ENCODE measurements at places on chromosomes 3 and 15.

DNA sequence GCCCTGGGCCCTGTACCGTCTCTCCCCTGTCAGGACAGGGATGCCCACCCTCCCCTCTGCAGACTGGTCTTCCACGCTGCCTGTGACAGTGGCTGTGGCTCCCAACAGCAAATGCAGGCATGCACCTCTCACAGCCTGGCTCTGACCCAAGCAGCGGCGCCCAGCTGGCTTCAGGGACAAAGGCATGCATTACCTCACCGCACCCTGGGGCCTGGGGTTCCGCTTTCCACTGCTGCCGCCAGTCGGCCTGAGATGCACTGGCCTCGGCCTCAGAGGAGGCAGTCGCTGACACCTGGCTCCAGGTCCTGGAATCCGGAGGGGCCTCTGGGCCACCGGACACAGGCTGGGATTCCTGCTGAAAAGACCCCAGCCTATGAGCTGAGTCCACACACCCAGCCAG, 70.3 kb downstream of the SCN5A start:
- no peak for DNase-seq

- DNase-seq, result no peak
Observed at GRCh38 chr3:156513619-156514018, 41.3 kb downstream of the SSR3 start.

DNA sequence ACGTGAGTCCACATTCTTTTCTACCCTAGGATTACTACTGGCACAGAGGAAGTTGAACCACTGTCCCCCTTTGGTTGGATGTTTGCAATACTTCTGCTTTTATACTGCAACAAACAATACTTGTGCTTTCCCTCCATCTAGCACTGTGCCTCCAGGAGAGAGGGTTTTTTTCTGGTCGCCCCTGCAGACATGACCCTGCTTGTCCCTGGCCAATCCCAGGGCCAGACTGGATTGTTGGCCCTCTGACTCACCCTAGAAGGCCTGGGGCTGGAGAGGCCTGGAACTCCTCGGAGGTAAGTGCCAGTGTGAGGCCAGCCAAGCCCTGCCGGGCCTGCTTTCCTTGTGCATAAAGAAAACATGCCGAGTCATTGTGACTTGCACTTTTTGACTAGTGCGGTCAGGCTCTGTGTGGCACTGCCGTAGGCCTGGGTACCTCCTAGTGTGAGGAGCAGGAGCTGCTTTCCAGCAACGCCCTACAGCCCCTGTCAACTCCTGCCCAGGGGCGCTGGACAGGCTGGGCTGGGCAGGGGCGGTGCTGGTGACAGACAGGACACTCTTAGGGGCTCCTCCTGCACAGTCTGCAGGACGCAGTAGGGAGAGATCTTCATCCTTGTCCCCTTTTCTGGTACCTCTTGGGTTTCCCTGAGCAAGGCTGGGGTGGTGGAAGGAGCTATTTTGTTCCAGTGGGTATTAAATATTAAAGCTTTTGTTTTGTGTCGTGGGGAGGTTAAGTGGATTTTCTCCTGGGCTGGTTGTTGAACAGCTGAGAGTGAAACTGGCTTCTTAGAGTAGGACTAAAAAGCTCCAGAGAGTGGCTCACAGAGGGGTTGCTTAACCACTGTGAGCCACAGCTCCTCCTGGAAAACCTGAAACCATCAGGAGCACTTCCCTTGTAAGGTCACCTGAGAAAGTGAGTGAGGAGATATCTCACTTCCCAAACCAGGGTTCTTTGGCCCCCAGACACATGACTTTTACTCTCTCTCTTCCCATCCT, 14.4 kb upstream of the TKT start:
- peak; percentile 49 for DNase-seq

DNA sequence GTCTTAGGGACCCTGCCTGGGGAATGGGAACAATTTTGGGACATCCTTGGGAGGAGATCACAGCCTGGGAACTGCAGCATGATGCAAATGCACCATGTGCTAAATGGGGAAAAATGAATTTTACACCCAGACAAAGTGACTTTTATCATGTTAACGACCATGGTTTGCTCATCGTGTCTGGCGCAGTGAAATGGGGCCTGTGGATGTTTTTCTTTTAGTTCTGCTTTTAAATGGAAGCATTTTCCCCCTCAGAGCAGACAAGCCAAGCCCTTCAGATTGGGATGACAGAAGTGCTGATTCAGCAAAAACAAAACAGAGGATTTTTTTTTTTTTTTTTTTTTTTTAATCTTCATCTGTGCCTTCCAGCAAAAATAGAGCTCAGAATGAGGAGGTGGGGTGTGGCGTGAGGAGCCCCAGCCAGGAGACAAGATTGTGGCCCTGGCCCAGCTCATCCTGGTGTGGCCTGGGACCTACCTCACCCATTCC, 14.3 kb upstream of the CACNA2D2 start:
- DNase-seq, result no peak

DNA sequence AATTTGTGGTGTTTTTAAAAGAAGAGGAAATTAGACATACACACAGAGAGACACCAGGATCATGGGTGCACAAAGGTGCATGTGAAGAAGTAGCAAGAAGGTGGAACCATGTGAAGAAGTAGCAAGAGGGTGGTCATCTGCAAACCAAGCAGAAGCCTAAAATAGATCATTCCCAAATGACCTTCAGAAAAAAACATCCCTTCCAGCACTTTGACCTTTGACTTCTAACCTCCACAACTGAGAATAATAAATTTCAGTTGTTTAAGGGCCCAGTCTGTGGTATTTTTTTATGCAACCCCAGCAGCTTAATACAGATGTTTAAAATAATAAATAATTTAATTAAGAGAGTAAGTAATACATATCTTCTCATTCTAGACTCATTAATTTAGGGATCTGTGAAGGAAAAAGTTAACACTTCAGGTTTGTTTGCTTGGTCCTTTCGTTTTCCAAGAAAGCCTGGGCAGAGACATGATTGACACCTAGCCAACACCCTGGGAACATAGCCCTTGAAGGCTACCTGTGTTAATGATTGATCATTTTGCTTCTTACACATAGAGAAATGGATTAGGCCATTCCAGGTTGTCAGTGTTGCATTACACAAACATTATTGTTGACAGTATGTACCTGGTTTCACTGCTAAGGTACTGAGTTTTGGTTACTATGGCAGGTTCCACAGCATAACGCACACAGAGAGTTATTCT, 1331.2 kb upstream of the GBE1 start:
- DNase-seq, result no peak

DNA sequence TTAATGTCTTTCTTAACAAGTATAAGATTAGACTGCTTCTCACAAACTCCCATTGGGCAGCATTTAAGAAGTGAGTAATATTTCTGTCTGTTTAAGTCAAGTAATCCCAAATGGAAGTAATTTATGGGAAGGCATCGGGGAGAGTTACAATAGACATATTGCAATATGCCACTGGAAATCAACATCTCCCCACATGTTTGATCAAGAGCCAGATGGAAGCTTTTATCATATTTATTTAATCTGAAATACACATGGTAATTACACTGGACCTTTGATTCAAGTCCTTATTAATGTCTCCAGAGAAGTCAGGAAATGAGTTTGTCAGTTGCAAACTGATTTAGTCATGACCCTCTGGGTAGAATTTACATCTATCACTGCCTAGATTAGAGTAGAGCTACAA, 943.8 kb downstream of the VGLL3 start:
- DNase-seq, result no peak

DNA sequence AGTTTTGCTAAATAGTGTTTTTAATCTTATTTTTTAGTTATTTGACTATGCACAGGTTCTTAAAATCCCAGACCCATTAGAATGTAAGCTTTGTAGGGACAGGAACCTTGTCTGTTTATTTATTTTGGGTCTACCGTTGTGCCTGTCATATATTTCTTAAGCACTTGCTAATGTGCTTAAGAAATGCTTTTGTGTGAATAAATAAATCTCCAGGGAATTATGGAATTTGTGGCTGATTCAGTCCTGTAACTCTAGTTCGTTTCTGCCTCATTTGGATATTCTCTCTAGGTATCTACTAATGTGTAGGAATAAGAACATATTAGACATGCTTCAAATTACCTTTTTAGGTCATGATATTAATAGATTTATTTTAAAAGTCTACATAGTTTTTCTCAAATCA, 161.6 kb downstream of the LPP start:
- no peak for DNase-seq

All from esophagus squamous epithelium (tissue), 5 donors.